ENCODE measurements at places on chromosomes 5 and 9.

DNA sequence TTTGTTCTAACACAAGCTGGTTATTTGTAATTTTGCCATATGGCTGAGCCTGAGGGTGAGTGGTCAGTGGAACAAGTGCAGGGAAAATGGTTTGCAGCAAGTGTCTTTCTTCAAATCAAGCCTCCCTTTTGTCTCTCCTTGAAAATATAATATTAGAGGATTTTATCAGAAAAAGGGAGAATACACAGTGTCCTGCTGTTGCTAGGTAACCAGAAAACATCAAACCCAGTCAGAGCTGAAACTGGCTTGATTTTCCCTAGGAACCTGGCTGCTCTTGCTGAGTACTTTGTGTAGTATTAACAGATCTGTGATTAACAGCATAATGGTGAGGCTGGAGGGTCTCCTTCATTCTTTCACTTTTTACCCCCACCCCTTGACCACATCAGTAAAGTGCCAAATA, 314.0 kb downstream of the ARHGEF28 start:
- no peak for DNase-seq

DNA sequence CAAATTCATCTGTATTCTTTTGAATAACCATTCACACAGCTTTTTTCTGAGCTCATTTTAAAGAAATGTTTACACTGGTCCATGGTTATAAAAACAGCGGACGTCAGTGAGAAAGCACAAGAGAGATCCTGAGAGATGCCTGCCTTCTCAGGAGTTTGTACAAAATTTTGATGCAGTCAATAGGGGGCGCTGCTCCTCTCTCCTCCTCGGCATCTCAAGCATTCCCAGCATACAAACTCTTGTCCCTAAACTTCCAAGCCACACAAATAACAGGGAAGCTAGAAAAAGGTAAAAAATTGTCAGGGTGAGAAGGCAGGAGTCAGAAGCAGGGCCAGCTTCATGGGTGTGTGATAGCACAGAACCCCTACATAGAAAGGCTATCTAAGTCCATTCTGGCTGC, 11.2 kb upstream of the CCDC152 start:
- DNase-seq = no peak

DNA sequence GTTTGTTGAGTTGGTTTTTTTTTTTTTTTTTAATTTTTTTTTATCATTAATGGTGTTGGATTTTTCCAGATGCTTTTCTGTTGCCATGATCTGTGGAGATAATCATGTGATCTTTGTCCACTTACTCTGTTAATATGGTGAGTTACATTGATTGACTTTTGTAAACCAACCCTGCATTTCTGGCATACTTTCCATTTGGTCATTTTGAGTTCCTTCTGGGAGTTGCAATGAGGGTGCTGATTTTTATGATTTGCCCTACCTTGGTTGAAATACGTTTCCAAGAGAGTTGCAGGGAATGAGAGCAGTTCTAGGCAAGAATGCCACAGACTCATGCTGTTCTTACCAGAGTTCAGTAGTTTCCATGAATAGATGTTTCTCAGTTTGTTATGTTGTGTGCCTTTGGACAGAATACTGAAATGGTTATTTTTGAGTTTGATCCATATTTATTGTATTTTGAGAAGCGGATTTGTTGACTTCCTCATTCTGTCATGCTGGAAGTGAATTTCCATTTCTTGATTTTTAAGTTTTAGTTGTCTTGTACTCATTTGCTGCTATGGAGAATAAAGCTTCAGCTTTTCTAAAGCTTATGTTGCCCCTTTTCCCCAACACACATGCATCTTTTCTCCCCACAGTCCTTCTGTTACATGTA, 69.0 kb downstream of the SCAMP1 start:
- no peak for DNase-seq

- no peak for DNase-seq
Observed at GRCh38 chr9:21661626-21662025, 140.8 kb upstream of the MTAP start.

GRCh38 chr5:111197523-111197922, 26.7 kb upstream of the CAMK4 start:
- DNase-seq = no peak

GRCh38 chr9:79812507-79813257, 240.9 kb downstream of the TLE4 start:
- DNase-seq = no peak
